Memory B cell (primary cell): ENCODE measurements at places on chromosomes 5 and 9.

DNA sequence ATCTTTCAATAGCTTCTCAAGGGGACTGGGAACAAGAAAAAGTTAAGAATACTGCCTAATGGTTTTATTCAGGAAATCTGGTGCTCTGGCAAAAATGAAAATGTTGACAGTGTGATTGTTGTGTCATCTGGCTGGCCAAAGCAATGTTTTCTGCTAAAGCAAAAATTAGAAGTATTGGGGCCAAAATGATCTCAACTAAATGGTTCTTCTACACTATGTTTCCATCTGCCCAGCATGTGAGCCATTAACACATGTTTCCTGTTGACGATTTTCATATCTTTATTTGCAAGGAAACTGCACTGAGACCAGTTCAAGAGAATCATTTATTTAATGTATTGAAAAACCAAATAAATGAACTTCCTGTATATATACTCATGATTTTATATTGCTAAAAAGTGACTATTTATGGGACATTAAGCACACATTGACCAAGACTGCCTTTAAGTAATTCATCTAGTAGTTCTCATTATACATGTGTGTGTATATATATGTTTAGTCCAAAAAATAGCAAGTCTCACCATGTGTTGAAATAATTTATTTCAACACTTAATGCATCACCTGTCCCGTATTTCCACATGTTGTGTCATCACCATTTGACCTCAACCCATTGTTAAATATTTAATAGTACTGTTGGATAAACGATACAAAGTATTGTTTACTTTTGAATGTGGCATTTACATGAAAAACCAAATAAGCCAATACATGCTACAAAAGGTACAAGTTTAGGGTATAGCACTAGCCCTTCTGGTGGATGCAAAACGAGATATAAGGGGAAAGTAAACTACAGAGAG lies 7.5 kb upstream of the FST start:
- DNase-seq: no peak

DNA sequence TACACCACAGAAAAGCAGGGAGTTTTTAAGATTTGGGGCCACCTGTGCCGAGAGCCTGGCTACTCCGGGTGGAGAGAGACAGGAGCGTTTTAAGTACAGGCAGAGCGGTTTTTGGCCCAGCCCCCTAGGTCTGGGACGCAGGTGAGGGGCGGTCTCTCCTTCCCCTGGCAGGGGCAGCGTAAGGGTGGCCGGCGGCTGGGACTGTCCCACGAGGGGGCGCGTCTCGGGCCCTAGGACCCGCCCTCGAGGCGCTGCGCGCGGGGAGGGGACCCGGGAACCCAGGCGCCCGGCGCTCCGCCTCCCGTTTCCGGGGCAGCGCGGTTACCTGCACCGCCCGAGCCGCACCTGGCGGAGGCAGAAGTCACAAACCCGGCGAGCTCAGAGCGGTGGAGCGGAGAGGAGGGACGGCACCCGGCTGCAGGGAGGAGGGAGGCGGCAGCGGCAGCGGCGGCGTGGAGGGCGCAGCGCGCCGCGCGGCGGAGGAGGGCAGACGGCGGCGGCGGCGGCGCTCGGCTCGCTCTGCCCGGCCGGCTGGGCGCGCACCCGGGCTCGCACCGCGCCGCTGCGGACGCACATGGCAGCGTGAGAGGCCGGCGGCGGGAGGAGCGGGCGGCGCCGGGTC lies at the start of gene WWC1:
WWC1 (plus strand) TSS at position 304 of the 622 bp plus-strand sequence. CDS start 508 bp downstream, outside the sequence.
- peak; percentile 56 for DNase-seq

DNA sequence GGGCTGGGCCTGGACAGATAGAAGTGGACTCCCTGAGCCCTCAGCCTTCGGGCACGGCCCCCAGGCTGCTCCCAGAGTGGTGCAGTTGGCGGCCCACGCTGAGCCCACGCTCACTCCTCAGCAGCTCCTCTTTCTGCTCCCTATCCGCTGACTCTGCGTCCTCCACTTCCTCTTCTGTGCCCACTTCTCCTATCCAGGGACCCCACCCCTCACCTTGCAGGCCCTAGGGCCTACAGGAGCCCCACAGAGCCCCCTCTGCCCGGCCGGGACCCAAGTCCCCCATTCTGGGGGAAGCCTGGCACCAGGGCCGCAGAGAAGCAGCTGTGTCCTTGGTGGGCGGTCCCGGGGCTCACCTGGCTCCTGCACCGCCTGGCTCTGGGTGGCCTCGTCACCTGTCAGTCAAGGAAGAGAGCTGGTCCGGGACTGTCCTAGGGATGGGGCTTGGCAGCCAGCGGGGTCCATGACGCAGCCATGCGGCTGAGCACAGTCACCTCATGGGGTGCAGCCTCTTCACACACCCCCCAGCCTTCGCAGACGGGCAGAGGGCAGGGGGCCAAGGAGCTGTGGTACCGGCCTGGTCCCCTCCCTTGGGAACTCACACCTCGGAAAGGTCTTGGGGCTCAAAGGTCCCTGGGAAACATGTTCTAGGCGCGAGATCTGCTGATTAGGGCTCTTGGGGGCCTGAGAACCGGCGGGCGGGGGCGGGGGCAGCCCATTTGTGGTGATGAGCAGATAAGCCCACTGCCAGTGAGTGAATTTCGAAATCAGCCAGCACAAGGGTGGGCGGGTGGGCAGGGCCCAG lies 5.4 kb upstream of the NRARP start:
- DNase-seq: no peak

- DNase-seq: no peak
These were observed 192.3 kb upstream of the GLRA1 start for GRCh38 chr5:152116934-152117333.

- DNase-seq: no peak
These were observed 13.5 kb upstream of the NUP214 start for GRCh38 chr9:131111854-131112311.

GRCh38 chr5:58493141-58493540 lies 1.9 kb downstream of the GAPT start:
- no peak for DNase-seq

- no peak for DNase-seq
These were observed 27.8 kb downstream of the UBE2D2 start for GRCh38 chr5:139588962-139589361.

GRCh38 chr9:98568234-98568908 lies 140.4 kb downstream of the GABBR2 start:
- no peak for DNase-seq

GRCh38 chr5:158552241-158552640 lies 547.5 kb downstream of the EBF1 start:
- DNase-seq: no peak

GRCh38 chr5:162624110-162624509 lies 556.5 kb downstream of the GABRG2 start:
- no peak for DNase-seq

DNA sequence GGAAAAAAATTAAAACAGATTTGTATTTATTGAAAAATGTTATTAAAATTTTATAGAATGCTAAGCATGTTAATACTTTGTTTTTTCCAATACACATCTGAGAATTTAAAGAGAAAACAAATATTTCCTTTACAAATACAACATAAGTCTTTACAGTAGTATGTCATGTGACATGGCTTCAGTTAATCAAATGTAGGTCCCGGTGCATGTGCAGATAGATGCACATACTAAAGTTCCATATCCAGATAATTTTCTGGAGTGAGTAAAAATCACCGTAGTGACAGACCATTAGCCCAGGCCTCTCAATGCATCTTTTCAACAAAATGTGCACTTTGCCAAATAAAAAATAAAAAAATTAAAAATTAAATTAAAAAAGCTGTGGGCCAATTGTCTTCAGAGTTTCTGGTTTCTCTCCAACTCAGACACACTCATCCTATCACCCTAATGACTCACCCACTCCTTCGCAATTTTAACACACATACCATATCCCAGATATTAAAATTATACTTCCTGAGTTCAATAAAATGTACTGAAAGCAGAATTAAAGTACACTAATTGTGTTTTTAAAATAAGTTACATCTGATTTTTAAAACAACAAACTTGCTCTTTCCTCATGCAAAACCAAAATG lies 508.1 kb downstream of the NR2F1-AS1 start:
- DNase-seq: no peak

GRCh38 chr5:65157906-65158603 lies 323.7 kb downstream of the ADAMTS6 start:
- DNase-seq: no peak

DNA sequence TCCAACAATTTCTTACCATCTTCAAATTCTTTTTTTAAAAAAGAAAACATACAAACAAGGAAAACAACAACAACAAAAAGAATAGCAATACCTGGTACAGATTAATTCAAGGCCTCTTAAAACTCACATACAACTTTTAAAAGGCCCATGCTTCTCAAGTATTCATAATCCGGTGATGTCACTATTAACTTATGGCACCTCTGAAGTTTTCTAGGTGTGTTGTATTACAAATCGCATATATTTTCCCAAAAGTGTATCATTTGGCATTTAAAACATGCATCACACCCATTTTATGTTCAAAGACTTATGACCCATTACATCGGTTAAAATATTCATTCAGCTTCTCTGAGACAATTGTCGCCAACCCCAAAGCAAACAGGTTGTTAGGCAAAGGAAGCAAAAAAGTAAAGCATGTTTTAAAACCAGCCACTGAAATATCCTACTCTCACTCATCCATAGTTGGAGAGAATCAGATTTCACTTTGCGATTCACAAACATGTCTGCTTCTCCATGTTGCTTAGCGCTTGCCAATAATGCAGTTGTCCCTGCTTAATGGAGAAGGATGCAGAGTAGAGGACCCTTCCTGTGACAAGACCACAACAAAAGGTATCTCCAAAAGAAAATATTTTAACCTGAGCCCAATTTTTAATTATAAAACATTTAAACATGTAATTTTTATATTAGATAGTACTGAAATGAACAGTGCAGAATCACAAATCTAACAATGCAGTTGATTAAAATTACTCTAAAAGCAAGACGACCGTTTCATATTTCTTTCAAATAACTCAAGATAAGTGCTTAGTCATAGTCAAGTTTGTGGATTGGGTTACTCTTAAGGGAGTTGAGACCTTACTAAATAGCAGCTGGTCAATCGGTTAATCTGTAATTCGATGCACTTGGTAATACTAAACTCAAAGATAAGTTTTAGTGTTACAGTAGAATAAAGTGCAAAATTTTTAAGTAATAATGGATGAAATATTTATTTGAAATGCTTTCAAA lies 1.6 kb downstream of the SKP1 start:
- DNase-seq: no peak

- DNase-seq: no peak
These were observed 23.8 kb downstream of the EXOC3 start for GRCh38 chr5:466661-467310.

DNA sequence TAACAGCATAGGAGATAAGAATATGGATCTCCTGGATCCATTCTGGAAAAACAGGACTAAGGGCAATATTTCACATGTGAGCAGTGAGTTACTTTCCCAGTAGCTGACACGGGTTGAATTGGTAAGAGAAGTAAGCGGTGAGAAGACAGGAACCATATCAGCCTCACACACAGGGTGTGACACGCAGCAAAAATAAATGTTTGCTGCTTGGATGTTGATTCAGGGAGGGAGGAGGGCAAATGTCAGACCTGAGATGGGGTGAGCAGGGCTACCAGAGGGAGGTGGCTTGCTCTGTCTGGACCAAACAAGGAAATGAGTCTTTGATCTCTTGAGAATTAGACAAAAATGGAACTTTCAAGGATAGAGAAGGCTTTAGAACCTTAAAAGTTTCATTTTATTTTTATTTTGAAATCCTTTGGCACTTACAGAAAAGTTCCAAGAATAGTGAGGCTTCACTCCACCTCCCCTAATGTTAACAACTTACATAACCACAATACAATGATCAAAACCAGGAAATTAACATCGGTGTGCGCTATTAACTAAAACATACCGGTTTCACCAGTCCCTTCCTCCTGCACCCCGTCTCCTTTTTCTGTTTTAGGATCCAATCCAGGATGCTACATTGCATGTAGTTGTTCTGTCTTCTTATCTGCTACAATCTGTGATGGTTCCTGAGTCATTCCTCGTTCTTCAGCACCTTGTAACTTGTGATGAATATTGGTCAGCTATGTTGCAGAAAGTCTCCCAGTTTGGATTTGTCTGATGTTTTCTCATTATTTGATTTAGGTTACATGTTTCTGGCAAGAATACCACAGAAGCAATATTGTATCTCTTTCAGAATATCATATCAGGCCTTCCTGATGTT lies 20.5 kb upstream of the ARHGEF28 start:
- DNase-seq: no peak

- no peak for DNase-seq
These were observed 97.5 kb downstream of the DMXL1 start for GRCh38 chr5:119168401-119168800.

DNA sequence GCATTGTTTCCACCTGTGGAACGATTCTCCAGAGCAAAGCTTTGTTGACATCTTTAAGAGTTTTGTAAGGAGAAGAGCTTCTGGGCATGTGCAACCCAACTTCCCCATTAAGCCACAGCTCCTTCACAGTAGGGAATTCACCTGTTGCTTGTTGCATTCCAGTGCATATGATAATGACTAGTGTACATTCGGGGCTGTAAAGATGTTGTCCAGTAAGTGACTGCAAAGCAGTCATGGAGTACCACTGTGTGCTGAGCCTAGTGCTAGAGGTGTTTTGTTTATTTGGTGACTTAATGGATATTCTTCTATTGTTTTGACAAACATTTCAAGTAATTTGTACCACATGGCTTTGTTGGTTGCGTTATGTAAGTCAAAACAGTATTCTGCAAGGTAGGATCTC lies 12.8 kb downstream of the UGCG start:
- DNase-seq: no peak

- no peak for DNase-seq
These were observed 40.2 kb upstream of the TEX48 start for GRCh38 chr9:114722081-114722621.

- peak; percentile 12 for DNase-seq
These were observed 40.0 kb upstream of the ARSB start for GRCh38 chr5:79025054-79025472.

DNA sequence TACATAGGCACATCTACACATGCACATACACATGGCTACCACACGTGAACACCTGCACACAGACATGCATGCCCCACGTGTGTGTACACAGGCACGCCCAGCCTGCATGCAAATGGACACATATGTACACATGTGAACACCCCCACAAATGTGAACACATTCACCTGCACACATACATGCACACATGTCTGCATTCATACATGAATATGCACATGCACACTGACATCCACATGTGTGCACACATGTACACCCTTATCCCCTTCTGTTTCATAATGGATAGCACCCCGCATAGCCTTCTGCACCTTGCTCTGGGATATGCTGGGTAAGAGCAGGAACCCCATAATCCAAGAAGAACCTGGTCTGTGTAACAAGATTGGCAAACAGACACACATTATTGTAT lies 66.2 kb downstream of the WNK2 start:
- DNase-seq: no peak

DNA sequence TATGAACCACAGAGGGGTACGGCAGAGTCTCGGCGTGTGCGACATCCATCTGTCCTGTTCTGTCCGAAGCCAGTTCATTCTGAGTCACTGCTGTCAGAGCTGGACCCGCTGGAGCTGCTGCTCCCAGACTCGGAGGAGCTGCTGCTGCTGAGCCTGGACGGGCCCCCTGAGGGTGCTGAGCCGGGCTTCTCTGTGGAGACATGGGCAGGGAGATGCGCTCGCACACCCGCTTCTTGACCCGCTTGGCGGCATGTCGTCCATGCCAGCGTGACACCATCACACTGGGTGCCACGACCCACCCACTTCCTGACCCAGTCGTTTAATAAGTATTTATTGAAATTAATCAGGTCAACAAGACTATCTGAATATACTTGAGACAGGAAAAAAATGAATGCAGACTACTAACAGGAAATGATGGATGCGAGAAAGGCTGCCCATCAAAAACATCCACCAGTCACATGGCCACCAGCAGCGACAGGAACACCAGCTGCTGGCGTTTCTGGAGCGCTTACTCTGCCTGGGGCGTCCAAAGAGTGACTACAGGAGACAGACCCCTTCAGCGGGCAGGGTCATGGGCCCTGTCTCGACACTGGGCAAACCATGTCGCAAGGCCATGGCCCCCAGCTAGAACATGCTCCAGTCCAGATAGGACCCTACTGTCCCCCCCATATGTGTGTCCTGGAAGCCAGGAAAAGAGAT lies 8.4 kb downstream of the BRD3OS start:
- DNase-seq: no peak
